Thyroid gland (tissue), 4 donors: ENCODE measurements at places on chromosomes 12 and 14.
A peak's percentile ranks its signal among the peaks of the same experiment; 100 is the strongest.

- no peaks in the 10 kb centered on the region for H3K36me3 ChIP-seq
- H3K4me1 ChIP-seq: peaks cover 3% of the 10 kb centered on the region
- H3K4me3 ChIP-seq: no peak overlapping the region
- H3K27ac ChIP-seq: no peak overlapping the region
- no peak for DNase-seq
Observed at GRCh38 chr14:54722791-54723432, 156.0 kb downstream of the SAMD4A start.

DNA sequence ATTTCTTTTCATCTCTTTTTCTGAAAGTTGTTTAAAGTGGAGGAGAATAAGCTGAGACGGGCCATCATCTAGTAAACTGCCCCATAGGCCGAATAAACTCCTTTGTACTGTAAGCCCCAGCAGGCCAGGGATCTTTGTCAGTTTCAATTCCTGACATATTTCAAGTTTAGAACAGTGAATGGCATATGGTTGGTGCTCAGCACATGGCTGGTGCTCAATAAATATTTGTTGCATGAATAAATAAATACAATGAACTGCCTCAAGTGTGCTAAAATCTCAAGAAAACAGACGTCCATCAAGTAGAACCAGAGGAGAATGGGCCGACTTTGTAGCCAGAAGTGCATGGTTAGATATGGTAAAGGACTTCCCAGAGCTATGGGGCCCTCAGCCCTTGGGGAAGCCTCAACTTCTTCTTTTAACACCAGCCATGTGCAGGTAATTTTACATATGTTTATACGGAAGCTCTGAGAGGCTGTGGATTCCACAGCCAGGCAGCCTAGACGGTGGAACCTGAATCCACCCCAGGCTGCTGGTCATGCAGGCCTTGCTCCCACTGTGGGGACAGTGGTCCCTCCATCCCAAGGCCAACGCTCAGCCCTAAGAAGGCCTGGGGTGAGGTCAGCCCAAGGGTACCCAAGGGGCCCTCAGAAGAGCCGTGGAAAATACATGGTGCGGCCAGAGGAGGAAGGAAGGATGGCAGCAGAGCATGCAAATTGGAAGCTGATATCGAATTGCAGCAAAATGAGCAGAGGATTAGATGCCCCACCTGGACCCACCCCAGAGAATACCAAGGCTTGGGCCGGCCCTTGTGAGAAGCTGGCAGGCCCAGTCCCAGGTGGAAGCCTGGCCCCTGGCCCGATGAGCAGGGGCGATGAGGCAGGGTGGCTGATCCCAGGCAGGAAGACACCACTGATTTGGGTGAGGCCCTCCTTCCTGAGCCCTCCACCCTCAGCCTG lies 8.7 kb upstream of the AQP2 start:
- H3K36me3 ChIP-seq: no peaks in the 10 kb centered on the region
- no peak overlapping the region for H3K4me3 ChIP-seq
- H3K27me3 ChIP-seq: no peaks in the 10 kb centered on the region
- H3K4me1 ChIP-seq: peaks cover 25% of the 10 kb centered on the region
- no peak for DNase-seq

DNA sequence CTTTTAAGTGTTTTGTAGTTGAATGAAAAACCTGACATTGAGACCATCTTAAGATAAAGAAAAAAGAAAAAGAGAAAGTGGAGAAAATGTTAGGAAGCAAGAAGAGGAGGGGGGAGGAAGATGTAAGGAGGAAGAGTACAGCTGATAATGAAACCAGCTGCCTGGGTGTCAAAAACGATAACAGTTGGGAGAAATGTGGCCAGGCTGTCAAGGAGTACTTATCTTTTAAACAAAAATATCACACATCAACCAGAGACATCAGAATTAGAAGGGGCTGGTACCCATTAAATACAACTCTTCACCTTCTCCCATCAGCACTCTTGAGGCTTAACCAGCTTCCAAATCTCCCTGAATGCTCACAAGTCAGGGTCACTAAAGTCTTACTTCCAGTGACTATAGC lies 4.5 kb downstream of the SLC11A2 start:
- H3K36me3 ChIP-seq: no peaks in the 10 kb centered on the region
- no peak overlapping the region for H3K27ac ChIP-seq
- no peak overlapping the region for H3K4me3 ChIP-seq
- H3K4me1 ChIP-seq: peaks cover 21% of the 10 kb centered on the region

- H3K27me3 ChIP-seq: no peaks in the 10 kb centered on the region
- no peaks in the 10 kb centered on the region for H3K4me1 ChIP-seq
- no peak for DNase-seq
Observed at GRCh38 chr14:104715416-104715815, 8.6 kb upstream of the ADSS1 start.

- DNase-seq: no peak
- H3K36me3 ChIP-seq: peaks cover 34% of the 10 kb centered on the region
- H3K27ac ChIP-seq: peak overlapping the region; percentile 41
- H3K27me3 ChIP-seq: no peaks in the 10 kb centered on the region
Observed at GRCh38 chr12:108568338-108569154, 6.2 kb downstream of the ISCU start.

GRCh38 chr12:44497044-44497443 lies 379.1 kb downstream of the NELL2 start:
- no peak overlapping the region for H3K27ac ChIP-seq
- no peak overlapping the region for H3K4me3 ChIP-seq
- H3K27me3 ChIP-seq: no peaks in the 10 kb centered on the region
- no peak for DNase-seq
- no peaks in the 10 kb centered on the region for H3K36me3 ChIP-seq

DNA sequence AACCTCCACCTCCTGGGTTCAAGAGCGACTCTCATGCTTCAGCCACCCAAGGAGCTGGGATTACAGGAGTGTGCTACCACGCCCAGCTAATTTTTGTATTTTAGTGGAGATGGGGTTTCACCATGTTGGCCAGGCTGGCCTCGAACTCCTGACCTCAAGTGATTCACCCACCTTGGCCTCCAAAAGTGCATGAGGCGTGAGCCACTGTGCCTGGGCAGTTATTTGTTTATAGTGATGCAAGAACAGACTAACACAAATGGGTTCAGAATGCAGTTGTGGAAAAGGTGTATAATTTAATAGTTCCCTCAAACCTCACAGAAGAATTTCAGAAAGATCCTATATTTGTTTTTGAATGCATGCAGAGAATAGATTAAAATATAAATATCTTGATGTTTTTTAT lies 447.1 kb downstream of the ZFP36L1 start:
- H3K27me3 ChIP-seq: no peaks in the 10 kb centered on the region
- H3K4me1 ChIP-seq: no peaks in the 10 kb centered on the region
- no peaks in the 10 kb centered on the region for H3K36me3 ChIP-seq
- no peak overlapping the region for H3K27ac ChIP-seq
- no peak for DNase-seq

DNA sequence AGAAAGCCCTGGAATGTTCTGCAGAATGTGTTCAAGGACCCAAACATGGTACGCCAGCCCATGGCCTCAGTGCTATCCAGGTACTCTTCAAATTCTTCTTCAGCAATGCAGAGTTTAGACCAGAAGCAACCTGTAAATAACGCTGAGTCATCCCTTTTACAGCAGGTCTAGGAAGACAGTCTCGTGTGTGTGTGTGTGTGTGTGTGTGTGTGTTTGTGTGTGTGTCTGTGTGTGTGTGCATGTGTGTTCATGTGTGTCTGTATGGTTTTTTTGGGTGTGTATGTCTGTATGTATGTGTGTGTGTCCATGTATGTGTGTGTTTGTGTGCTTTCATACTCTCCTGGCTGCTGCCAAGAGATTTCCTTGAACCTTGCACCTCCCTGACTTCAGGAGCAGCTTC lies 60.1 kb upstream of the RFX4 start:
- H3K4me1 ChIP-seq: no peaks in the 10 kb centered on the region
- no peak overlapping the region for H3K4me3 ChIP-seq
- H3K27ac ChIP-seq: no peak overlapping the region

GRCh38 chr12:124336742-124337520 lies 42.0 kb downstream of the RFLNA start:
- peaks cover 66% of the 10 kb centered on the region for H3K36me3 ChIP-seq
- no peak overlapping the region for H3K27ac ChIP-seq
- no peak for DNase-seq
- H3K4me3 ChIP-seq: no peak overlapping the region
- H3K27me3 ChIP-seq: no peaks in the 10 kb centered on the region

DNA sequence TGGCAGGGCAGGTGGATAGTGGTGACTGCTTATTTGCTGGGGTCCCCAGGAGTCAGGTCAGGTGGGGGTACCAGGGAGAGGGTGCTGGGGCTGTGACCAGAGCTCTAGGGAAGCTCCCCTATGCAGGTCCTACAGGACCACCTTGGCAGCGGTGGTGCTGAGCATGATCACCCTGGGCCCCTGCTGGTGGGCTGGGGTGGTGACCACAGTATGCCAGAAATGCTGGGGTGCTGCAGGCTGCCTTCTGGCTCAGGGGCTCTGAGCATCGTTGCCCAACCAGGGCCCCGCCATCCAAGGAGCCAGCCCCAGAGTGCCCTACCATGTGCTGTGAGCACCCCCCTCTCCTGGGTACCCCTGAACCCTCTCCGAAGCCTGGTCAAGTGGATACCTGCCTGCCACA lies 17.5 kb upstream of the NUDT14 start:
- no peaks in the 10 kb centered on the region for H3K36me3 ChIP-seq
- no peaks in the 10 kb centered on the region for H3K27me3 ChIP-seq
- H3K27ac ChIP-seq: peak overlapping the region; percentile 28
- no peak for DNase-seq
- peaks cover 59% of the 10 kb centered on the region for H3K4me1 ChIP-seq
- H3K4me3 ChIP-seq: no peak overlapping the region

- H3K4me1 ChIP-seq: no peaks in the 10 kb centered on the region
- DNase-seq: no peak
- no peak overlapping the region for H3K27ac ChIP-seq
- no peak overlapping the region for H3K4me3 ChIP-seq
- H3K36me3 ChIP-seq: no peaks in the 10 kb centered on the region
- no peaks in the 10 kb centered on the region for H3K27me3 ChIP-seq
Observed at GRCh38 chr14:106665814-106666213, 1139.4 kb downstream of the TMEM121 start.
